Kidney capillary endothelial cell (primary cell): ENCODE measurements at places on chromosomes 7 and 10.

GRCh38 chr10:62442006-62442405, 67.8 kb downstream of the ZNF365 start:
- DNase-seq: no peak

DNA sequence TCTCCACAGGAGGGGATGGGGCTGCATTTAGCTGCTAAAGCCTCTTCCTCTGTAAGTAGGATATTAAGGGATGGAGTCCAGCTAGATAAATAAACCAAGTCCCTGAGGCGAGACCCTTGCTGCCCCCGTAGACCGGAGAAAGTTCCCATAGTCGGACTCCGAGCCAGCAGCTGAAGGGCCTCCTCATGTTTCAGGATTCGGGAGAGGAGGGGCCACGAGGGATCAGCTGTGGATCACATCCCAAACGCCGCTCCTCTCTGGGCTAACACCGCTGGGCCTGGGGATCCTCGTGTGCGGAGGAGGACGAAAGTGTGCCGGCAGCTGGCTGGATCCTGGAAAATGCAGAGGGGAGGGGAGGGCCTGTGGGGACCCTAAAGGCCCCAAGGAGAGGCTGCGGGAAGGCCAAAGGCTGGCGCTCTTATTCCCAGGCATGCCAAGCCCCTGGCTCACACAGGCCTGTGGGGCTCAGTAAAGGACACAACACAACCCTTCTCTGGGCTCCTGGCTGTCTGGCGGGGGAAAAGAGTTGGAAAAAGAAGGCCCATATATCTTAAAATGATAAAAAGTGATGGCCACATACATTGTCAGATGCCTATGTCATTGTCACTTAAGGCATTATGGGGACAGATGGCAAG, 82.5 kb upstream of the TMEM72 start:
- no peak for DNase-seq

GRCh38 chr10:6536102-6536501, 44.0 kb downstream of the PRKCQ start:
- no peak for DNase-seq

DNA sequence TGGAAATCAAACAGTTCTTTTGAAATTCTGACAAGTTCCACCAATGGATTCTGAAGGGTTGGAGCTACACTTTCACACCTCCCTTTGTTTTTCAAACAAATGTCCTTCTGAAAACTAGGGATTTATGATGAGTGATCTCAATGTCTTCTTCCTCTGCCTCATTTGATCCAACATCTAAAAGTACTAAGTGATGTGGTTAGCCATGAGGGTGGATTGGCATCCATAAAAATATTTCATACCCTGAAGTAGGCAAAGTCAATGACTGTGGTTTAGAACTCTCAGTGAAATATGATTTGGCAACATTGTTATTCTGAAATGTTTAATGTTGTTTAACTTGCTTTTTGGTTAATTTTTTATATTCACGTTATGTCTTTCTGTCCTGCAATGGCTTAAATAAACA, 136.9 kb downstream of the MBL2 start:
- no peak for DNase-seq

- DNase-seq: no peak
Observed at GRCh38 chr10:44853148-44853734, 57.9 kb upstream of the TMEM72 start.

- no peak for DNase-seq
Observed at GRCh38 chr10:63214571-63214970, 81.4 kb downstream of the NRBF2 start.
